SJSA1 (cell line): ENCODE measurements at places on chromosomes 12 and 14. TPM values are rescaled to one million over a fixed set of nuclear protein-coding genes. Genes with fewer than 3 reads are reported as not detected.

DNA sequence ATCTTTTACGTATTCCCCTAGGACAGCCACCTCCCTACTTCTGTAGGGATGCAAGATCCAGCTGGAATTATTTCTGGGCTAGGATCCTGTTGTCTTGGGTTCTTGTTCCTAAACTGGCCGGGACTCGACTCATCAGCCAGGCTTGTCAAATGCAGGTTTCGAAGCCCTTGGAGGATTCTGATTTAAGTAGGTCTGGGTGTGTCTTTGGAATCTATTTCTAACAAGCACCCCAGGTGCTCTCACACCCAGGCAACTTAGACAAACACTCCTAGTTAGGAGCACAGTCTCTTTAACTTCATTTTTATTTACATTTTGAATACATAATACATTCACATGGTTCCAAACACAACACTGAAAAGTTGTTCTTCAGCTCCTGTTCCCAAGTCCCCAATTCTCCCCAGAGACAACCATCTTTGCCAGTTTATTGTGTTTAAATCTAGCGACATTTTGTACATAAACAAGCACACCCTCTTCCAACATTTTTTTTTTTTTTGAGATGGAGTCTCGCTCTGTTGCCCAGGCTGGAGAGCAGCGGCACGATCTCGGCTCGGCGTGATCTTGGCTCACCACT, 20.9 kb downstream of the MORN3 start:
- no peaks in the 10 kb centered on the region for H3K36me3 ChIP-seq
- H3K27ac ChIP-seq = no peak overlapping the region
- no peak for DNase-seq
- no peaks in the 10 kb centered on the region for H3K4me1 ChIP-seq

- DNase-seq = no peak
- peaks cover 9% of the 10 kb centered on the region for H3K36me3 ChIP-seq
- H3K4me3 ChIP-seq = peak overlapping the region; percentile 98
- H3K27me3 ChIP-seq = no peaks in the 10 kb centered on the region
- no peak overlapping the region for H3K27ac ChIP-seq
These were observed 1.2 kb downstream of the SPPL3 start for GRCh38 chr12:120902846-120903411.

The OR11H12 gene
- not detected in 2 replicates for total RNA-seq

GRCh38 chr14:40574780-40575179, 1031.9 kb upstream of the LRFN5 start:
- no peaks in the 10 kb centered on the region for H3K4me1 ChIP-seq
- no peak overlapping the region for H3K27ac ChIP-seq
- H3K4me3 ChIP-seq = no peak overlapping the region
- no peak for DNase-seq
- no peaks in the 10 kb centered on the region for H3K27me3 ChIP-seq

The CPNE6 gene
- not detected in 2 replicates for total RNA-seq

The SLC17A8 gene
- total RNA-seq = not detected in 2 replicates

GRCh38 chr12:114636723-114637480, 47.1 kb downstream of the TBX3 start:
- no peaks in the 10 kb centered on the region for H3K4me1 ChIP-seq
- no peak for DNase-seq
- H3K4me3 ChIP-seq = no peak overlapping the region

- H3K4me1 ChIP-seq = no peaks in the 10 kb centered on the region
- H3K27ac ChIP-seq = no peak overlapping the region
- DNase-seq = no peak
These were observed 98.7 kb downstream of the EML1 start for GRCh38 chr14:99891900-99892299.

The SRRM4 gene
- not detected in 2 replicates for total RNA-seq

The BORCS5 gene
- 6.1 and 15.2 TPM in 2 replicates for total RNA-seq

- no peak overlapping the region for H3K4me3 ChIP-seq
- peaks cover 4% of the 10 kb centered on the region; the same call in 1 of the 2 replicates for H3K4me1 ChIP-seq
- DNase-seq = no peak
- peaks cover 10% of the 10 kb centered on the region; the same call in 1 of the 2 replicates for H3K36me3 ChIP-seq
- H3K27me3 ChIP-seq = no peaks in the 10 kb centered on the region
These were observed 45.4 kb downstream of the NIN start for GRCh38 chr14:50785457-50786063.

DNA sequence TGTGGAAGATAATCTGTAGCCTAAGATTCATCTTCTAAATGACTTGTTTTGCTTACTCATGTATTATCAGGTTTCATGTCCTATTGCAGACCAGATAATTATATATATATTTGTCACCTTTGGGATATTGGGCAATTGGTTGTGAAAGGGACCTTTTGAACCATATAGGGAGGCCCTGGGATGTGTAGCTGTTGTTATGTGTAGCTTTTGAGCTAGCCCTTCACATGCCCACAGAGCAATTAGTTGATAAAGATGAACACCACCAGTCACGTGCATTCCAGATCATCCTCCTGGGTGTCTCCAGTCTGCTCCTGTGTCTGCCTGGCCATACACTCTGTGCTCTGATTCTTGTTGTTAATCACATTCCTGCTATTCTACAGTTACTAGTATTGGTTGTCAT, 431.2 kb upstream of the FBXO33 start:
- H3K36me3 ChIP-seq = no peaks in the 10 kb centered on the region
- H3K27ac ChIP-seq = no peak overlapping the region
- no peaks in the 10 kb centered on the region for H3K27me3 ChIP-seq
- no peak for DNase-seq

DNA sequence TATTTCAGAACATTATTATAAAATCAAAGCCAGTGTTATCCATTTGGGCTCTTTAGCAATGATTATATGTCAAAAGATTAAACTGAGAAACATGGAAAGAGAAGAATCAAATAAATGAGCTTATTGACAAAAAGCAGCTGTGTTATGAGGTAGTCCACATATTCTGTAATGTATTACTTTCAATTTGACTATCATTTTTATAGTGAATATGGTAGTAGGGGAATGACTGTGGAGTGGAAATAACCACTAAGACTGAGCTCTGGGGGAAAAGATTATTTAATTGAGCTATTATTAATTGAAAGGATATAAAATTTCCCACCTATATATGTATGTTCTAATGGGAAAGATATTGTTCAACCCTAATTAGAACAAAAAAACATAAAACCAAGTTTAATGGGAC, 381.3 kb downstream of the TMTC2 start:
- no peaks in the 10 kb centered on the region for H3K4me1 ChIP-seq
- DNase-seq = no peak
- no peaks in the 10 kb centered on the region for H3K27me3 ChIP-seq
- no peaks in the 10 kb centered on the region for H3K36me3 ChIP-seq
- no peak overlapping the region for H3K27ac ChIP-seq

DNA sequence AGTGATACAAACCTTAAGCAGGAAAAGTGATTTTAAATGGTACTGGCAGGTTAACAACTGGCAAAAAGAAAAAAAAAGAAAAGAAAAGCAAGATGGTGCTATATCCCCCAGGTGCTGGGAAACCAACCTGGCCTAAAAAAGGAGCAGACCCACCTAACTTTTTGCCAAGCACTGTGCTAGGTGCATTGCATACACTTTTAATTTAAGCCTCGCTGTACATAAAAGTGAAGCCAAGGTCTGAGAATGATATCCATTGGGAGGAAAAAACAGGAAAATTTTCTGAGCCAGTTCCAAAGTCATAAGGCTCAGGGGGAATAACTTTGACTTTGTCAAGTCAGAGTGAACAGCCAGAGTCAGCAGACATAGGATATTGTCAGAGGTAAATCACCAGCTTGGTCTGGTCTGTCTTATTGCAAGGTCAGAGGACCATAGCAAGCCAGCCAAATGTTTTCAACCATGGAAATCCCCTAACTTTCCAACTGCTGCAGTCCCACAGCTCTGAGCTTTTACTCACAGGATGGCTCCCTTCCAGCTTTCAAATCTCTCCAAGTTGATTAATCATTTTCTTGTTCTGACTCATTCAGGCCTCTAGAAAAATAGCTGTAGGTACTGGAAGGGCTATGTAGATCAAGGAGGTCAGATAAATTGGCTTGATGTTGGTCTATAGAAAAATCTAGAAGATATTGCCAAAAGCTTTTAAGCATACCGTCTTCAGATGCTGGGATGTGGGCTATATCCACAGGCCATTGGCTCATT, 412.9 kb downstream of the RAD51B start:
- peak; percentile 92 for DNase-seq
- H3K27me3 ChIP-seq = no peaks in the 10 kb centered on the region
- H3K27ac ChIP-seq = peak overlapping the region; percentile 88

The TPPP2 gene
- not detected in 2 replicates for total RNA-seq

The KRT72 gene
- total RNA-seq = not detected in 2 replicates

GRCh38 chr12:76634133-76634532, 74.6 kb upstream of the OSBPL8 start:
- H3K27me3 ChIP-seq = no peaks in the 10 kb centered on the region
- H3K36me3 ChIP-seq = no peaks in the 10 kb centered on the region
- H3K4me3 ChIP-seq = no peak overlapping the region
- H3K4me1 ChIP-seq = peaks cover 35% of the 10 kb centered on the region
- H3K27ac ChIP-seq = no peak overlapping the region

The CMA1 gene
- total RNA-seq = not detected in 2 replicates

The NID2 gene
- 63.9 and 65.3 TPM in 2 replicates for total RNA-seq

The COCH gene
- total RNA-seq = 0.34 and 0.63 TPM in 2 replicates

The CIT gene
- 21.1 and 33.7 TPM in 2 replicates for total RNA-seq

The SSPN gene
- total RNA-seq = 35.6 and 37.1 TPM in 2 replicates

DNA sequence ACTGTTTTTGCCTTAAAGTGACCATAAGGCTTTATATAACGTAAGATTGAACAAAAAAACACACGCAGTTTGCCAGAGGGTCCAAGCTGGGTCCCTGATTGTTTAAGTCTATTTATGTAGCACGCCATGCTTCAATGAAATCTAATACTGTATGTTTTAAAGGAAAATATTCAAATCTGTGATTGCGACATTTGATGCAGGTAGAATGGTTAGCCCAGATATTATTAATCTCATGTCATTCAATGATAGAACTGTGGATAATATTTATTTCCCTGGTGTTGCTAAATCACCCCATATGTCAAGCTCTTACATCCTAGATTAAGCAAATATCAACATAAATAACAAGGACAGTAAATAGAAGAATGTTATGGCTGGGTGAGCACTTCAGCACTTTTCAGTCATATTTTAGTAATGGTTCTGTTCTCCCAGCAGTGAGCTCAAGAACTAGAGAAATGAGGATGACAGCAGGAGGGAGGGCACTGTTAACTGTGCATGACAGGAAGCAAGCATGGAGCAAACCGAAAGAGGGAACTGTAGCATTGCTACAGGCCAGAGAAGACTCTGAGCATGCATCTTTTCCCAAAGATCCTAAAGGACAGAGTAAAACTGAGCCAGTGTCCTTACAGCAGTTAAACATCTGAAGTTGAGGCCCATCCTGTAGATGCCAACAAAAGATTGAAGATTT, 465.7 kb upstream of the MGAT4C start:
- H3K4me3 ChIP-seq = no peak overlapping the region
- no peaks in the 10 kb centered on the region for H3K27me3 ChIP-seq
- H3K27ac ChIP-seq = no peak overlapping the region
- no peaks in the 10 kb centered on the region for H3K4me1 ChIP-seq
- no peak for DNase-seq
- no peaks in the 10 kb centered on the region for H3K36me3 ChIP-seq

DNA sequence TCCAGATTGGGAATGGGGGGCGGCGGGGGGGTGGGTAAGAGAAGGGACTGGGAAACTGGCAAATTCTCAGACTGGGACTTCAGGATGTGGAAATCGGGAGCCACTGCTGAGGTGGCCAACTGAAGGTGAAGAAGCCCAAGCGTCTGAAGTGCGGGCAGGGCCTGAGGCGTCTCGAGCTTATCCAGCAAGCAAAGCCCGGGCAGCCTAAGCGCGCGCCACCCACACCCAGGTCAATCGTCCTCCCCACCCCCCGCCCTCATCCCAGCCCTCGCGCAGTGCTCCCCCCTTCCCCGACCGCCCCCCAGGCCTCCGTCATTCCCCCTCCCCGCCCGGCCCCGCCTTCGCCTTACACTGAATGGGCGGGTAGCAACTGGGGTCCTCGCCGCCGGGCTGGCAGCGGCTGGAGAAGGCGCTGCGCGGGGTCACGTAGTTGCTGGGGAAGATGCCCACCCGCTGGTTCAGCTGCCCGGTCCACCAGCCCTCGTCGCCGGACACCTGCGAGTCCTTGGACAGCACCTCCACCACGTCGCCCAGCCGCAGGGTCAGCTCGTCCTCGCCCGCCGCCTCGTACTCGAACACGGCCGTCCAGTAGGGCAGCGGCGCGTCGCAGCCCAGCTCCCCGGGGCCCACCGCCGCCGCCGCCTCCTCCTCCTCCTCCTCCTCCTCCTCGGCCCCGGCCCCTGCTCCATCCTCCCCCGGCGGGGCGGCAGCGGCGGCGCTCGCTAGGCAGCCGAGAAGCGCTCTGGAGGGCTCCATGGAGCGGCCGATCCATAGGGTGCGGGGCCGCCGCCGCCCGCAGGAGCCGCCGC, 693 bp downstream of the MAP3K9 start:
- no peak for DNase-seq
- H3K27me3 ChIP-seq = peaks cover 8% of the 10 kb centered on the region
- H3K27ac ChIP-seq = no peak overlapping the region
- peaks cover 2% of the 10 kb centered on the region; the same call in 1 of the 2 replicates for H3K36me3 ChIP-seq
- peaks cover 9% of the 10 kb centered on the region for H3K4me1 ChIP-seq

The LHX5 gene
- total RNA-seq = not detected in 2 replicates

GRCh38 chr12:123805173-123805572, 43.1 kb downstream of the DNAH10 start:
- H3K4me1 ChIP-seq = no peaks in the 10 kb centered on the region
- no peaks in the 10 kb centered on the region for H3K27me3 ChIP-seq
- no peak overlapping the region for H3K4me3 ChIP-seq
- H3K36me3 ChIP-seq = no peaks in the 10 kb centered on the region
- DNase-seq = no peak
- no peak overlapping the region for H3K27ac ChIP-seq

The PCBP2 gene
- total RNA-seq = 153 and 157 TPM in 2 replicates

DNA sequence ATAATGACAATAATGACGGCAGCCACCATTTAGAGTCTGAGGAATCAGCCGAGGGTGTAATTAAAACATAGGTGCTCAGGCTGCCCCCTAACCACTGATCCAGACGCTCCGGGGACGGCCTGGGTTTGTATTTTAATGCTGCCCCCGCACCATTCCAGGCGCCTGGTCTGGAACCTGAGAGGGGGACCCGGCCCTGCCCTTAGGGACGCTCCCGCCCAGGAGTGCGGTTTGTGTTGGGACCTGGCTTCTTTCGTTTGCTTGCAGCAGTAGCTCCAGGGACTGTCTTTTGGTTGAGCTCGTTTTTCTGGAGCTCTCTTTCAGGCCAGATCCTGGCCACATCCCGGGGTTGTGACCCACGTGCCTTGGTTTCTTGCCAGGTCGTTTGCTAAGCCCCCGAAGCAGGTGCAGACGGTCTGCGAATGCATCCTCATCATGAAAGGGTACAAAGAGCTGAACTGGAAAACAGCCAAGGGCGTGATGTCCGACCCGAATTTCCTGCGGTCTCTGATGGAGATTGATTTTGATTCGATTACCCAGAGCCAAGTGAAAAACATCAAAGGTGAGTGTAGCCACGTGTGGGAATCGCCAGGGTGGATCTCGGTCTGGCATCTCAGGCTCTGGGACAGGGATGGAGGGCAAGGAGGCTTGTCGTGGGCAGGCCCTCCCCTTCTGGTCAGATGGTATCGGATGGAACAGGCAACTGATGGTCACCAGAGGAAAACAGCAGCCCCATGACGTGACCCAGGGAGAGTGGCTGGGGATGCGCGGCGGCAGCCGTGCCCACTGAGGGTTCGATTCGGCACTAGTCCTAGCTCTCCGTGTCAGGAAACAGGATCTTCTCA, 63.5 kb downstream of the CCDC92 start:
- H3K4me3 ChIP-seq = no peak overlapping the region
- no peaks in the 10 kb centered on the region for H3K27me3 ChIP-seq
- H3K27ac ChIP-seq = no peak overlapping the region
- no peak for DNase-seq
